ENCODE measurements at places on chromosomes 7 and 10. TPM values are rescaled to one million over a fixed set of nuclear protein-coding genes. Genes with fewer than 3 reads are reported as not detected.

DNA sequence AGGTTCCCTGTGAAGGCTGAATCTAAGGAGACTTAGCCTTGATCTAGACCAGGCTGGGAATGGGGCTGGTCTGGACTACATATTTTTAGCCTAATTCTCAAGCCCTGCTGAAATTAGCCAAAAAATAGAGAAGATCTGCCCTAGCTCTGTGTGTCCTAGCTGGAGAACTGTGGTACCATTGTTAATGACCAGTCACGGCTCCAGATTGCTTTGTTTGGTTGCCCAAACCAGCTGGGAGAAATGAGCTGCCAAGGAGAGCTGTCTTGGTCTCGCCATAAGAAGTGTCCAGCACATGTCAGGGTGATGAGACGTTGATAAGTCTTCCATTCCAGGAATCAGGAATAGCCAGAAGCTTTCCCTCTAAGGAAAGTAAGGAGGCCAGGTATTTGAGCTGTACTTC lies 20.7 kb downstream of the GBX1 start:
- no peak for DNase-seq

GRCh38 chr7:37109843-37110242 lies 338.8 kb downstream of the ELMO1 start:
- DNase-seq = no peak

DNA sequence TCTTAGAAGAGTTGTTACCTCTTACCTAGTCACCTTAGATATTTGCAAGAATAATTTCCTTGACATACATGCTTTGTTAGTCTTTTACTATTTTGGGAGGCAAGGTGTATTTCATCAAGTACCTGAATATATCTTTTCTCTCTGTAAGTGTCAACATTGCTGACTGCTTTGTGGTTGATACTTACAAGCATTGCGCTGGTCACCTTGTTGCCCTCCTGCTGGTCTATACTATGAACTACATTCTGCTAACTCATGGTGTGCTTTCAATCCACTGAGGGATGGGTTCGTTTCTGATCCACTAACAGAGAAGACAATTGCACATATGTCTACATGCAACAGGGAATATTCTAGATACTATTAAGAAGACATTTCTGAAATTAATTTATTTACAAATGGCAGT lies 837.8 kb upstream of the COBL start:
- DNase-seq = no peak

GRCh38 chr10:49539320-49539885 lies 482 bp upstream of the ERCC6 start:
- DNase-seq = peak; percentile 61

- DNase-seq = no peak
Measured at GRCh38 chr7:142942746-142943145, 3.5 kb downstream of the LLCFC1 start.

GRCh38 chr7:106260136-106260561 lies 24.6 kb downstream of the NAMPT start:
- no peak for DNase-seq

GRCh38 chr7:22732556-22733126 lies 5.6 kb downstream of the IL6 start:
- no peak for DNase-seq

- DNase-seq = no peak
Measured at GRCh38 chr10:93680412-93681047, 21.9 kb downstream of the FRA10AC1 start.

DNA sequence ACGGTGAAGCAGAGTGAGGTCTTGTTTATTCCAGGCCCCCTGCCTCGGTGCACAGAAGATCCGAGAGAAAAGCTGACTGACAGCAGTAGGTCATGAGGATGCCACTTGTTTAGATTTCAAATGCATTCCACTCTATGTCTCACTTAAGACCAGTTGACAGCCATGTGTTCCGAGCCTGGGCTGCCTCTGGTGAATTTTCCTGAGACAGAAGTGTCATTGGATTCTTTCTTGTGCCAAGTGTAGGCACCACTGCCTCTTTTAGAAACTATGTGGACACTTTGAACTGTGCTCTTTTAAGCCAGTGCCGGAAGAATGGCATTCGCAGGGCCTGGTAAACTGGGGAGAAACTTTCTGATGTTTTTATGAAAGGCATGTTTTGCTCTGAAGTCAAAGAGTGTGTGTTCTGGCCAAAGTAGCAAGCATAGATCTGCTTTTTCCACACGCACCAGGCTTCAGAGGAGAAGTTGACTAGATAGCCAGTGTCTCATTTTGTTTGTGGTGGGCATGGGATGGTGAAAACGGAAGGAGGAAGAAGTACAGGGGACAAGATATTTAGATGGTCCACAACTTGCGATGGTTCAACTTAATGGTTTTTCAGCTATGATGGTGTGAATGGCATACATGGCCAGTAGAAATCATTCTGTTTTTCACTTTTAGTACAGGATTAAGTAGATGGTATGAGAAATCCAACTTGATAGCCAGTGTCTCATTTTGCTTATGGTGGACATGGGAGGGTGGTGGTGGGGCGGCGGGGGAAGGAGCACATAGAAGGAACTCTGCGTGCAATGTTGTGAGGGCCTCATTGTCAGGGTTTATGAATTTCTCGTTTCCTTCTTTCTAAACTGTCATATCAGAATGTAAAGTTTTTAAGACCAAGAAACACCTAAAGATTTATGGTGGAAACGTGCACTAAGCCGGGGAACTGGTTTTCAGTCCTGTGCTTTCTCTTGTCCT lies 41.5 kb downstream of the CYP17A1 start:
- DNase-seq = no peak

DNA sequence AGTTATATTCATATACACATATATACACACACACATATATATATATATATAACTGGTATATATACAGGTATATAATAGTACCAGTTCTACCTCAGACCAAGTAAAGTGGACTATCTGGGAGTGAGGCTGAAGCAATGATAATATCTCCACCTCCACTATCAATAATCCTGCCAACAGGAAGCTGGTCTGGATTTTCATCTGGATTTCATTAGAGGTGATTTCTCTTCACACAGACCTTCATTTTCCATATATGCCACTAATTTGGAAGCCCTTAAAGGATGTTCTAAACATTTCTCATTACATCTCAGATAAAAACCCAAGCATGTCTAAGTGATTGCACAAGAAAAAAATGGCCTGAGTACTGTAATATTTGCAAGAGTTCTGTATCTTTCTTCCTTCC lies 1.7 kb upstream of the SLC35B4 start:
- no peak for DNase-seq

DNA sequence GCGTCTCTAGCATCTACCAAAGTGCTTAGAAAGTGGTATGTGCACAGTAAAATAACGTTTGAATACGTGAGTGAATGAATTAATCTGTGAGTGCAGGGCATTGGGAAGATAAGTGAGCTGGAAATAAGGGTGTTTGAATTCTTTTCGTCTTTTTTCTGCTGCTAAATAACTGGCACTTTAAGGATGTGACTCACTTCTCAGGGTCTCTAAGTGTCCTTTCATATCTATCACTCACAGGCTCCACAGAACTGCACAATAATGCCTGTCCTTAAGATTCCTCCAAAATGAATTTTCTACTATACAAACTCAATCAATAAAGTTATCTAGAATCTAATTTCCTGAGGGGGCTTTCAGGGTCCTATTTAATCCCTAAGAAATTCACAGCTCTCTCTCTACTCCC lies 3.2 kb upstream of the DGKB start:
- DNase-seq = no peak

- no peak for DNase-seq
Measured at GRCh38 chr7:35792873-35793489, 7.9 kb upstream of the SEPTIN7 start.

DNA sequence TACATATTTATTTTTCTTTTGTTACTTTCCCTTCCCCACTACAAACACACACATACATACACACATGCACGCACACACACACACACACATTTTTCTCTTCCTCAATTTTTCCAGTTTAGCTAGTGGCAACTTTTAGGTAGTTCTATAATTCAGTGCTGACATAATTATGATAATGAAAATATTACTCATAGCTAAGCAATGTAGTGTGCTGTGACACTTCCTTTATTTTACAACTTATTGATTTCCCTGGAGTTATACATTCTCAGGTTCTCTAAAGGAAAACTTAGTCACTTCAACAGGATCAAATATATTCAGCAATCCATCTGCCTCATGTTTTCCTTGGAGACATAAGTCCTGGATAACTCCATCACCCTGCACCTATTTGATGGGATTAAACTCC lies 151.6 kb downstream of the CACNA2D1 start:
- DNase-seq = no peak

MRLN gene
- total RNA-seq = not detected

CALHM3 gene
- not detected for total RNA-seq

BICC1 gene
- total RNA-seq = 2.5 TPM

HERPUD2 gene
- total RNA-seq = 23.2 TPM

CROT gene
- 35.8 TPM for total RNA-seq

LAMTOR4 gene
- total RNA-seq = 224 TPM

ADAP1 gene
- 166 TPM for total RNA-seq

RBP4 gene
- total RNA-seq = 8.3 TPM

NUDT13 gene
- 3.3 TPM for total RNA-seq

Data from left colon (tissue), 2 donors.